ENCODE measurements at places on chromosomes 12 and 14.
A peak's percentile ranks its signal among the peaks of the same experiment; 100 is the strongest.

DNA sequence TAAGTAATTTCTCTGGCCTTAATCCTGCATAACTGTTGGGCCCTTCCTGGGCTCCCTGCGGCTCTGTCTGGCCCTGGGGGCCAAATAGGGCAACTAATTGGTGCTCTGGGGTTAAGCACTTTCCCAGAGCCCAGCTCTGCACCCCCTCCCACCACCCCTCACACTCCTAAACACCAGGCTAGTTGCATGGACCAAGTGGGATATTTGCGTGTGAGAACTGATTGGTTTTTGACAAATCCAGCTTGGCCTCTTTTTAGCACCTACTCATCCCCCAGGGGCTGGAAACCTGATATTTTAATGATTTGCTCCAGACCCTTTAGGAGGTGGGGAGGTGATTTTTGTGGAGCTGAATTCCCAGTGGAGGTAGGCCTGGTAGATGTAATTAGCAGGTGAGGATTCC lies 91.9 kb downstream of the DICER1 start:
- no peak for DNase-seq

- no peak for DNase-seq
Observed at GRCh38 chr14:99941211-99941610, 124.0 kb upstream of the EVL start.

- no peak for DNase-seq
Observed at GRCh38 chr12:121036810-121037326, 2.2 kb downstream of the OASL start.

DNA sequence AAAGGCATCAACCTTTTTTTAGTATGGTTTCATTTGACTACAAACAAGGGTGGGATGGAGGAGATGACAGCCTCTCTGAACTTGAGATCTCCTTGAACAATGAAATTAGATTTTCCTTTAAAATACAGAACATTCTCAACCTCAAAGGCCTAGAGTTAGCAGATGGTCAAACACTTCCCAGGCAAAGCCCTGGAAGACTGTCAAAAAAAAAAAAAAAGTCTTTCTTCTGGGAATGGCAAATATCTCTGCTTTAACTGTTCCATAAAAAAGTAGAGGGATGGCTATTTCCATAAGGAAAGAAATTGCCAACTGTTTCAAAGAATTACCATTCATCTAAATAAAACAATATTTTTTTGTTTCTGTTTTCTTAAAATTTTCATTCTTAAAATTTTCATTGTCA lies 870.8 kb downstream of the GALC start:
- no peak for DNase-seq

- DNase-seq: no peak
Observed at GRCh38 chr12:112939761-112940381, 1.6 kb downstream of the OAS3 start.

- no peak for DNase-seq
Observed at GRCh38 chr12:106917503-106917902, 38.2 kb upstream of the TMEM263 start.

DNA sequence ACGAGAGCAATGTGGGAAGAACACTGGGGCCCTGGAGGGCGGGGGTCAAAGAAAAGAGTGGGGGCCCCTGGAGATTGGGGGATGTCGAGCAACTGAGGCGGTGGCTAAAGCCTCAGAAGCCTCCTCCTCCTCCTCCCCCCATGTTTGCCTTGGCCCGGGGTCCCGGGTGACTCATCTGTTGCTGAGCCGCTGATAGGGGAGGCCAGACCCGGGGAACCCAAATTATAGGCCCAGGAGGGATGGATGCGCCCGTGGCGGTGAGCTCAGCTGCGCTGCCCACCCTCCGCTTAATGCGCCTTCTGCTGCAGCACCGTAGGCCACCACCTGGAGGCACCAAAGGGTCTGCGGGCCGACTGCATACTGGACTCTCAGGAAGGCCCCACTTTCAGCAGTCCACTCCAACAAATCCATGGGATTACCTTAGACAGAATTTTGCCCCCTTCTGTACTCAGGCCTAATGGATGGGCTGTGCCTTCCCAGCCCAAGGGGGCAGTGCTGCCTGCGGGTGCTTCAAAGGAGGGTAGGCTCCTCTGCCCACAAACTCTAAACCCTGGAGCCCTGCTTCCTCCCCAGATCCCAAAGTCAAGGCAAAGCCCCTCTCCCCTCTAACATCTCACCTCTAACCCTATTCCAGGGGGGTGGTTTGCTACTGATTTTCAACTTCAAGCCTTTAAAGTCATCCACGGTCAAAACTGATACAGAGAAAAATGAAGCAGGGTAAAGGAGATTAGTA lies 2.6 kb upstream of the WNT10B start:
- peak; percentile 39 for DNase-seq

- DNase-seq: no peak
Observed at GRCh38 chr14:92633724-92634123, 114.7 kb downstream of the LGMN start.

- DNase-seq: no peak
Observed at GRCh38 chr12:54047964-54048303, 5.7 kb upstream of the HOXC4 start.

DNA sequence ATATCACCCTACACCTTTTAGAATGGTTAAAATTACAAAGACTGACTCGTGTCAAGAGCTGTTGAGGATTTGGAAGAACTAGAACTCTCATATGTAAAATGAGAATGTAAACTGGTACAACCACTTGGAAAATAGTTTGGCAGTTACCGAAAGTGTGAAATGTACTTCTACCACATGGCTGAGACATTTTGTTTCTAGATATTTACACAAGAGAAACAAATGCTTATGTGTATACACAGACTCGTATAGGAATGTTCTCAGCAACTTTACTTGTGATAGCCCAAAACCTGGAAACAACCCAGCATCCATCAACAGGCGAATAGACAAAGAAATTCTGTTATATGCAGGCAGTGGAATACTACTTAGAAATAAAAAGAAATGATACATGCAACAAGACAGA lies 103.0 kb downstream of the BRMS1L start:
- no peak for DNase-seq

GRCh38 chr14:43901911-43902673 lies 605.0 kb downstream of the FSCB start:
- DNase-seq: no peak

- no peak for DNase-seq
Observed at GRCh38 chr12:107917912-107918800, 143.7 kb downstream of the ASCL4 start.

DNA sequence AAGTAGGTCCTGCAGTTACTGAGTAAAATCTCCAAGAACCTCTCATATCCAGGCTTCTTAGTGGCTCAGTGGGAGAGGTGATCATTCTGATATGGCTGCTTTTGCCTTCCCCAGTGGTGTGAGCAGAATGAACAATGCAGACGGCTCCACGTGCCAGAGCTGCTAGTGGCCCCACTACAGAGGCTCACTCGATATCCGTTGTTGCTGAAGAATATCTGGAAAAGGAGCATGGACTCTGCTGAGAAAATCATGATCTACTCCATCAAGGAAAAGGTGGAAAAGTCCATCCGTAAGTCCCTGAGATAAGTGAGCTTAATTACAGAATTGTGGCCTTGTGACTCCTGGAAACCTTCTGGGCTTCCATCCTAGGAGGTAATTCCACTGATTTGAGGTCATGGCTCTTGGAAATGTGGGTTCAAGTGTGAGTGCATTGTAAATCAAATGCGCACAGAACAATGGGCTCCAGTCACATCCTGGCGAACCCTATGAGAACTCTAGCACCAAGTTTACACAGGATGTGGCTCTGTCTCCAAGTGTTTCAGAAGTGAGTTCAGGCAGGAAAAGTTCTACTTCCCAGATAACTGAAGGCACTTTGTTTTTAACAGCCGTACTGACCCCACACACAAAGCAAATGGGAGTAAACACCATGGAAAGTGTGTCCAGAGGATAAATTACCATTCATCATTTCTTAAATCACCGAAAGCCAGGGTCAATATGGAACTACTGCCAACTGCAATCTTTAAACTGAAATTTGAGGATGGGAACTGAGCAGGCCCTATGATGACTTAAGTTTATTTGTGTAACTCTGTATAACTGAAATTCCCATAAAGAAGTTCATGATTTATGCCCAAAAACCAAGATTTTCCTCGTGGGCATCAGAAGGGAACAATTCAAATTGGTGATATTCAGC lies 51.4 kb downstream of the PLEKHG7 start:
- DNase-seq: no peak

- no peak for DNase-seq
Observed at GRCh38 chr14:29815016-29815674, 112.5 kb downstream of the PRKD1 start.

- no peak for DNase-seq
Observed at GRCh38 chr12:71166280-71166679, 8.5 kb upstream of the TSPAN8 start.

GRCh38 chr12:74791365-74791764 lies 253.7 kb downstream of the ATXN7L3B start:
- DNase-seq: peak; percentile 19

- no peak for DNase-seq
Observed at GRCh38 chr14:54348001-54348611, 48.7 kb upstream of the CDKN3 start.

DNA sequence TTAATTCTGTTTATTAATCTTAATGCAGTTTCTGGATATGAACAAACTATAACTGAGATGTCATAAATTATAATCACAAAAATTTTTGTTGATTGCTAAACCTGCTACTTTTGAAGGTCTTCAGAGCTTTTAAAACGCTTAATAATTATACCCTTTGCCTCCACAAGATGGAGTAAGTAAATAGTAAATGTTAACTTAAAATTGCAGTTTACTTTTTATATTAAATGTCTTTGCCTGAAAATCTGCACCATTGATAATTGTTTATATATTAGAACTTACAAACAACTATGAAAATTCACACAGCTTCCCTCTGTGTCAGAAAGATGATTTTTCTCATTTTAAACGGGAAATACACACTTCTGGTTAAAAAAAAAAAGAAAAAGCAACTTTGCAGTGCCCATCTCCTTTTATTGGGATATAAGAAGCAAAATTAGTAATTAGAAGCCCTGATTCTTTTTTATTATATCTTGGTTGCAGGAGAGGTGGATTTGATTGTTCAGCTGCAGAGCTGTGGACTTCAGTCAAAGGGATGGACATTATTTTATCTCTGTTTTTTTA lies 35.6 kb downstream of the SCFD1 start:
- DNase-seq: no peak

DNA sequence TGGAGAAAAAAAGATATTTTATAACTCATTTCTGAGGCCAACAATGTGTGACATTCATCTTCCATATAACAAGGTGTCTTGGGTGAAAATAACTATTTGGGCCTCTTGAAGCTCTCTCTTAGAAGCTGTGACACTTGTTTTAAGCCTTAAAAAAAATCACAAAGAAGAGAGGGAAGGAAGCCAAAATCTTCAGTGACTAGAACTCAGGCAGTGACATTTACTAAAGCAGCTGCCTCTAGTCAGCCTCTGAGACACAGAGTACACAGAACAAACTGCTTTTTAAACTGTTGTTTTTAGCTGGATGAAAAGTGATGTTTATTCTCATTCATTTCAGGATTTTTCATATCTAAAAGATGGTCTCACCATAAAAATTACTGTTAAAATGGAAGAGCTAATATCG lies 793.6 kb downstream of the GALC start:
- DNase-seq: no peak

- no peak for DNase-seq
Observed at GRCh38 chr14:103803661-103804060, 43.7 kb downstream of the PPP1R13B start.

- no peak for DNase-seq
Observed at GRCh38 chr14:32635061-32635719, 303.5 kb upstream of the NPAS3 start.
